Stimulated activated CD4-positive, alpha-beta T cell treated with anti-CD3 and anti-CD28 coated beads, Interleukin-4, amount 100 ng/mL, for 1 hour (primary cell): ENCODE measurements at places on chromosomes 6 and 20.
A peak's percentile ranks its signal among the peaks of the same experiment; 100 is the strongest.

GRCh38 chr6:30845183-30845582 lies 39.1 kb upstream of the DDR1 start:
- DNase-seq, result no peak

GRCh38 chr6:6584310-6585002 lies 4.1 kb upstream of the LY86 start:
- no peak for DNase-seq

- DNase-seq, result no peak
Measured at GRCh38 chr20:51195990-51196389, 173.1 kb upstream of the KCNG1 start.

DNA sequence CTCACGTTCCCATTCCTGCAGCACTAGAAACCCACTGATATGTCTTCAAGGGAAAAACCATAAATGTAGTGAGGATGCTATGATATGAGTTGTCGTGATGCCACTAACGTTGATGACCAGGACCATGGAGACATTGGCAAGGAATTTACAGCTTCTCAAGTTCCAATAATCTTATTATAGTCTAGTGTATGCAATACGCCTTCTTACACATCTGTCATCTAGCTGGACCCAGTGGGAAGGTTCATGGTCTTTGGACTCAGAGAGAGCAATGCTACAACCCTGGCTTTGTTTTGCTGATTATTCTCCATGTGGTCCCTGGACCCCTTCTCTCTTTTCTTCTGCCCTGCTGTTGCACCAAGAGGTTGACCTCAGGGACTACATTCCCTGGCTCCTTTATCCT lies 76.0 kb upstream of the BMP2 start:
- no peak for DNase-seq

- DNase-seq, result no peak
Measured at GRCh38 chr6:154796484-154796883, 63.3 kb downstream of the SCAF8 start.

- DNase-seq, result no peak
Measured at GRCh38 chr6:159505140-159505922, 187.7 kb downstream of the SOD2 start.

DNA sequence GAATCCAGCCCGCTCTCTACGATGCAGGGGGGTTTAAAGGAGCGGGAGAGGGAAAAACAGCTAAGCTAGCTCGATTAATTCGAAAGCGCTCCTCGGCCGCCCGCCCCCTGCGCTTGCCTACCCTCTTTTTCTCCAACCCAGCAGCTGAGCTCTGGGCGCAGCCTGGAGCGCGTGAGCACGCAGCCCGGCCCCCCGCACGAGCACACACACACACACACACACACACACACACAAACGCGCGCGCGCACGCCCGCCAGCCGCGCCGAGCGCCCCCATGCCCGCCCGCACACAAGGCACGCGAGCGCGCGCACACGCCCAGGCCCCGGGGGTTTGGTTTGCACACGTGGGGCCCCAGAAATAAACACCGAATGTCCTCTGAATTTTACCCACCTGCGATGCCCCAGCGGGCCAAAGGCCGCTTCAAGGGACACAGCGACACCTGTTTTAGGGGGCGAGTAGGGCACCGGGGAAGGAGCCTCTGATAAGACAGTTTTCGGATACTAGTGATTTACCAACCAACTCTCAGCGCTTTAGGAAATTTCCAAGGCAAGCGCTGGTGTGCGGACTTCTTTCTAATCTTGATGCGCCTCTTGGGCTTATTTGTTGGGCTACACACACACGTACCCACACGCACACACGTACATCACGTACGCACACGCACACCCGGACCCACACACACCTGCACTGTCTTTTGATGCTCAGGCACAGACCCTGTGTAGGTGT lies 802 bp upstream of the NRN1 start:
- no peak for DNase-seq

DNA sequence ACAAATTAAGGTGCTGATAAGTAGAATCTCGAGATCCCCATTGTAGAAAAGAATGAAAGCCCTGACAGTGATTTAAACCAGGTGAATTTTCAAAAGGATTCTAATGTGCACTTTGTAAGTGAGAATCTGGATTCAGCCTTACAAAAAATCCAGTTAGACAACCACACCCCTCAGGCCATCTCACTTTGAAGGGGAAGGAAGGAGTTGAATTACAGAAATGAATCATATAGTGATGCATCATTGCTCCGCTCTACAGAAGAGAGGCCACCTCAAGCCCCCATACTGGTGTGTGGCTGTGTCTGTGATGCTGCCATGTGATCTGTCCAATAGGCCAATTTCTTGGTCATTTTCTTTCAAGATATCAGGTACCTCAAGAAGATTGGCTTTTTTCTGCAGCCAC lies 85.5 kb upstream of the NT5E start:
- DNase-seq, result no peak

DNA sequence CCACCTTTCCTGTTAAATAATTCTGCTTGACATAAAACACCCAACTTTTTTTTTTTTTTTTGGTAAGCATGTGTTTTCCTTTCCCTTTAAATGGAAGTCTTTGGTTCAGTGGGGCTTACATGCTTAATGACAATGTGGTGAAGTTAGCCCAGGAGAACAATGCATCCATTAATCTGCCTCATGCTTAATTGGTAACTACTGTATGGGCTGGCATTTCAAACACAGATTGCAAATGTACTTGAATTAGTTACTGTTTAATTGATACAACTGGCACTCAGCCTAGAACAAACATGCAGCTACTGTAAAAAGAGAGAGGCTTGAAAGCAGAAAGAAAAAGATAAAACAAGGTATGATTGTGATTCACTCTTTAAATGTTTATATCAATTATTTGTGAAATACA lies 483.6 kb upstream of the NOX3 start:
- no peak for DNase-seq

GRCh38 chr6:113669606-113670005 lies 187.5 kb upstream of the MARCKS start:
- no peak for DNase-seq

DNA sequence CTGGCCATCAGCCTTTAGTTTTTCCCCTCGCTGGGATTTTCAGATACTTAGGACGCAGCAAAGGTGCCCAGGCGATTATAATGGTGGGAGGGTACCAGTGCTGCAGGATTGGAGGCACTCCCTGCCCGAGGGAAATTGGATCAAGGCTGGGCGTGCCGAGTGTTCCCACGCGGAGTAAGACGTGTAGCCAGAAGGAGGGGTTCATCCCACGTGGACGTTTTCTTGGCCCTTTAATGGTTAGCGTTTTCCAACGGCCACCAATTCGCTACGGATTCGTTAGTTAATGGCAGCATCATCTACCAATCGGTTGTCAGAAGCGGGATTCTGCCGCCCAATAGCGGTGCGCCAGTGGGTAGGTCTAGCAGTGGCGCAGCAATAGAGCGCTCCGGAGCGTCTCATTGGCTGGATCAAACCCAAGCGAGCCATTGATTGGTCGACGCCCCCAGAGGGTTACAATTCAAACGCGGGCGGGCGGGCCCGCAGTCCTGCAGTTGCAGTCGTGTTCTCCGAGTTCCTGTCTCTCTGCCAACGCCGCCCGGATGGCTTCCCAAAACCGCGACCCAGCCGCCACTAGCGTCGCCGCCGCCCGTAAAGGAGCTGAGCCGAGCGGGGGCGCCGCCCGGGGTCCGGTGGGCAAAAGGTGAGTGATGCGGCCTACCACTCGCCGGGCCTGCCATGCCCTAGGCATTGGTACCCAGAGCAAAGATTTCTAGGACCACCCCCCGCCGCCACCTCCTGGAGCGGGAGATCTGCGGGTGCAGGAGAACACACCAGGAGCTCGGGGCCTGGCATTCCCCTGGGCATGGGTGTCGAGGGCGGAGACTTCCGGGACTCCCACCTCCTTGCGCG lies at the start of gene UBE2C:
Gene UBE2C, plus strand, starts transcription at position 488 of the 849 bp plus-strand sequence. Its CDS starts 52 bp downstream, at position 540.
- DNase-seq, result peak; percentile 91

- no peak for DNase-seq
Measured at GRCh38 chr6:155039618-155040017, 44.5 kb downstream of the TIAM2 start.

DNA sequence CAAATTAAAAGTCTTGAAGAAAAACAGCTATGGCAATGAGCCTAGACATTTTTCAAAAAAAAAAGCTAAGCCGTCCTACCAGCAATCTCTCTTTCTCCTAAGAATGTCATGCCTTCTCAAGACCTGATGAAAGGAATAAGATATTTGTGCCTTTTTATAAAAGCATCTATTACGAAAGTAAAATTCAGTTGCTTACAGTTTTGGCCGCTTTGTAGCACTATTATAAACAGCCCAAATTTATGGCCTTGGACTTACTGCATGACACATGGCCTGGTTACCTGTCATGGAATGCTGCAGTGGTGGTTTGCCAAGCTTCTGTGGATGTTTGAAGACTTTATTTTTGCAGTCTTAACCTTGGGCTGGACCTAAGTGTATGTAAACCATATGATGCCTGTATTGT lies 22.2 kb upstream of the VAPB start:
- DNase-seq, result no peak

DNA sequence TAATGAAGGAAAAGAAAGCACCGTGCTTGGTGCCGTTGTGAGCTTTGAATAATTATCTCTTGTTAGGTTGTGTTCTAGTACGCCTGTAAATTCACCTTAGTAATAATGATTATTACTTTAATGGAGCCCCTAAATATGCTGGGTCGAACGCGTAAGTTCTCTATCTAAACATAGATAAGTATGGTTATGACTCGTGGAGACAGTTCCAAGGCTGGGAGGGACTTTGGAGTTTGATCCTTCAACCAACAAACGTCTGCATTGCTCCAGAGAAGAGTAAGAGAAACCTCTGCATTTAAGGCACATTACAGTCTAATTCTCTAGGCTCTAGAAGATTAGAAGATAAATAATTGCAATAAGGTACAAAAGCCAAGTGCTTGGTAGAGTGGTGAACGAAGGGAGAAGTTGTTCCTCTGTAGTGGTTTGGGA lies 514 bp downstream of the ACOT13 start:
- no peak for DNase-seq

- no peak for DNase-seq
Measured at GRCh38 chr6:53014063-53014462, 19.0 kb upstream of the GSTA4 start.

DNA sequence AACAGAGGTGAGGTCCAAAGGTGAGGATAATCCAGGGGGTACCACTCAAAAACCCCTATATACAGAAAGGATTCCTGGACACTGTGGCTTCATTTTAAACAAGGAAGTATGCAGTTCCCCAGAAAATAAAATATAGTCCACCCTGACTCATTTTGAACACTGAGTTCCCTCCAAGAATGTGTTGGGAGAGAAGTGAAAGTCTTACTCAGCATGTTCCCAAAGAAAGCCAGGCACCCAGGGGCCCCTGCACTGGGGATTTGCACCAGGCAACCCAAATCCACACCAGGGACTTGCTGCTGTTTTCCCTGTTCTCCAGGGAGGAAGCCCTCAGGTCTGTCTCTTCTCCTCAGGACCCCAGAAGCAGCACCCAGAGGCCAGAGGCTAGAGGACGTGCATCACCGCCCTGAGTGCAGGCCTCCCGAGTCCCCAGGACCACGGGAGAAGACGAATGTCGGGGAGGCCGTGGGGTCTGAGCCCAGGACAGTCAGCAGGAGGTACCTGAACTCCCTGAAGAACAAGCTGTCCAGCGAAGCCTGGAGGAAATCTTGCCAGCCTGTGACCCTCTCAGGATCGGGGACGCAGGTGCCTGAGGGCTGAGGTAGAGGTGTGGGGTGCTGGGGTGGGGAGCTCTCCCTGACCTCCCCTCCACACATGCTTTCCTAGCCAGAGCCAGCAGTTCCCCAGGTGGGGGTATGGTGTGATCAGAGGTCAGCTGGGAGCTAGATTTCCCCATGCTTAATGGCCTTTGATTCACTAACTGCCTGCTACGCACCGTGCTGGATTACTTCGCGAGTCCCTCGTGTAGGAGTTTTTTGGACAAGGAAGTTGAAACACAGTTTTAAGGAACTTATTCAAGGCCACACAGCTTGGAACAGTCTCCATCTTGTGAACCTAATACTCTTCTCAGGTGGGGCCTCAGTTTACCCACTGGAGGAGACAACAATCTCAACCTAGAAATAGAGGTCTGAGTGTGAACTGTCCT lies 3.3 kb downstream of the FGD2 start:
- DNase-seq, result no peak
